ENCODE measurements at places on chromosomes 7 and 10. TPM values are rescaled to one million over a fixed set of nuclear protein-coding genes. Genes with fewer than 3 reads are reported as not detected.

- DNase-seq = no peak
Observed at GRCh38 chr10:97412891-97413304, 11.8 kb upstream of the RRP12 start.

GRCh38 chr7:41256186-41256945, 446.5 kb downstream of the INHBA start:
- DNase-seq = no peak

DNA sequence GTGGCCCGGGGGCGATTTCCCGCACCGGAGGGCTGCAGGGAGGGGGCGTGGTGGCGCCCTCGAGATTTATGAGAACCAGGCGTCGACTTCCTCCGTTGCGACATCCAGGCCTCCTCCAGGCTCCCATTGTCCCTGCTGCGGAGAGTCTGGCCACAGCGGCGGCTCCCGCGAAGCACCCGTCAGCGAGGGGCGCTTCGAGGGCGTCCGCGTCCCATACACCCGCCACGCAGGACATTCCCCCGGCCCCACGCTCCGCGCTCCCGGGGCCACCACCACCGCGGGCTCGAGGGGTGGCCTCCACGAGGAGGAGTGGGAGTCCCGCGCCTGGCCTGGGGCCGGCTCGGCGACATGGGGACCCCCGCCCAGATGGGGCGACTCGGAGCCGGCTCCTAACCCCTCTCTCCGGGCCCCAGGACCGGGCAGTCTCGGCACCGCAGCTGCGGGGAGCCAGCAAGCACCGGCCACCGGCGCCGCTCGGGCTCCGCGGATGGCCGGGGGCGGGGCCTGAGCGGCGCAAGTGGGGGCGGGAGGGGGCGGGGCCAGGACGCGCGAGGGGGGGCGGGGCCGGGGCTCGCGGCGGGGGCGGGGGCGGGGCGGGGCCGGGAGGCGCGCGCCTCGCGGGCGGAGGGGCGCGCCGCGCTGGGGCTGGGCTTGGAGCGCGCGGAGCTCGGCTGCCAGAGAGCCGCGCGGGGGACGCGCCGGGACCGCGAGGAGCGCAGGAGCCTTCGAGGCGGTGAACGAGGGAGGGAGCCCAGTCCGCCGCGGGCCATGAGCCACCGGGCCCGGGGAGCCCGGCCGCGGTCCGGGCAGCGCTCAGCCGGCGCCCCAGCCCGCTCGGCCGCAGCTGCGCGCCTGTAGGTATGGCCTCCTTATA, at the start of gene SH2B2:
TSS of gene SH2B2 (plus strand) at position 632 of the 874 bp plus-strand sequence. CDS start 13,683 bp downstream, outside the sequence.
- DNase-seq = peak; percentile 72

- no peak for DNase-seq
Observed at GRCh38 chr7:135672560-135673359, 10.4 kb downstream of the STMP1 start.

DNA sequence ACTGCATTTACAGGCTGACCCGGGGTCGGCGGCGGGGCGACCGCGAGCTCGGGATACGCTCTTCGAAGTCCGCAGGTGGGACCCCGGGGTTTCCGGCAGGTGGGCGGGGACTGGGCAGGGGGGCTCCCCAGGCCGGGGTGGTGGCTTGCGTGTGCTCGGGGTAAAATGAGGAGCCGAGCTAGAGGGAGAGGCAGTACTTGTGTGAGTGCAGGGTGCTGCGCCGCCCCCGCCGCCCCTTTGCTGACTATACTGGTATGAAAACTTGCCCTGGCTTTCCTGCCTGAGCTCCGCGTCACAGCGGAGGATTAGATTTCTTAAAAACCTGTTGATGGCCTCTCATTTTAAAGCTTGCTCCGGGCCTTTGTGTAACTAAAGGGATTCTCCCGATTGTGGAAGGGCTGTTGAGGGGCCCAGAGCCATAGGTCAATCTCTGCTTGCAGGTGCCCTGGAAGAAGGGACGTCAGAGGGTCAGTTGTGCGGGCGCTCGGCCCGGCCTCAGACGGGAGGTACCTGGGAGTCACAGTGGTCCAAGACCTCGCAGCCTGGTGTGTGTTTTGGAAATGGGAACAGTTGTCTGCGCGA, 488 bp downstream of the ARMC10 start:
- peak; percentile 46 for DNase-seq

GRCh38 chr7:16066805-16067459, 354.4 kb downstream of the CRPPA start:
- no peak for DNase-seq

DNA sequence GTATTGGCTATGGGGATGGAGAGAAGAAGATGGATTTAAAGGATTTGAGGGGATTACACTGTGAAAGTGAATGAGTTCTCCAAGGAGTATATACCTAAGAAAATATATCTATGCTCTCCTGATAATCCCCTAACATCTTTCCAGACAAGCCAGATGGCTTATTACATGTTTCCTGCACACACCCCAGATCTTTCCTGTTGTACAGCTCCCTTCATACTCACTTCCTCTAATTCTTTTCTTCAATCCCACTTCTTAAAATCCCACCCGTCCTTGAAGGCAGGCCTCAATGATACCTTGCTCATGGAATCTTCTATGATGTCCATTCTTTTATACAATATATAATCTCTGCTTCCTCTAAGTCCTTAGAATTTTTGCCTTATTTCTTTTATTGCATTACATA, 317.2 kb upstream of the DGKB start:
- DNase-seq = no peak

The SUPV3L1 gene
- total RNA-seq = 38.0 TPM

DNA sequence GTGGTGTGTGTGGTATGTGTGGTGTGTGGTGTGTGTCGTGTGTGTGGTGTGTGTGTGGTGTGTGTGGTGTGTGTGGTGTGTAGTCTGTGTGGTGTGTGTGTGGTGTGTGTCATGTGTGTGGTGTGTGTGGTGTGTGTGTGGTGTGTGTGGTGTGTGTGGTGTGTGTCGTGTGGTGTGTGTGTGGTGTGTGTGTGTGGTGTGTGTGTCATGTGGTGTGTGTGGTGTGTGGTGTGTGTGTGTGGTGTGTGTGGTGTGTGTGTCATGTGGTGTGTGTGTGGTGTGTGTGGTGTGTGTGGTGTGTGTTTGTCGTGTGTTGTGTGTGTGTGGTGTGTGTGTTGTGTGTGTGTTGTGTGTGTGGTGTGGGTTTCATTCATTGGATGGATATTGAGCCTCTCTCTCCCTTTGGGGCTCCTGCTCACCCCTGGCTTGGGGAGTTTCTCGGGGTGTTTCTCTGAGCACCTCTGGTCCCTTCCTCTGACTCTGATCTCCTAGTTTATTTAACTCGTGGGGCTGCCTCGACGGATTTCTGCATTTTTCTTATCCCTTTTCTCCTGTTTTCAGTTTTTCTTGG, 145.8 kb downstream of the DNAJB6 start:
- no peak for DNase-seq

The DLX5 gene
- total RNA-seq = 33.4 TPM

The ASB4 gene
- 0.07 TPM for total RNA-seq

- no peak for DNase-seq
Observed at GRCh38 chr7:37552030-37552429, 103.4 kb upstream of the ELMO1 start.

The TRIM74 gene
- total RNA-seq = 1.7 TPM
